ENCODE measurements at places on chromosomes 3 and 15.

GRCh38 chr15:59160880-59161593 lies 45.6 kb upstream of the LDHAL6B start:
- no peak for DNase-seq

DNA sequence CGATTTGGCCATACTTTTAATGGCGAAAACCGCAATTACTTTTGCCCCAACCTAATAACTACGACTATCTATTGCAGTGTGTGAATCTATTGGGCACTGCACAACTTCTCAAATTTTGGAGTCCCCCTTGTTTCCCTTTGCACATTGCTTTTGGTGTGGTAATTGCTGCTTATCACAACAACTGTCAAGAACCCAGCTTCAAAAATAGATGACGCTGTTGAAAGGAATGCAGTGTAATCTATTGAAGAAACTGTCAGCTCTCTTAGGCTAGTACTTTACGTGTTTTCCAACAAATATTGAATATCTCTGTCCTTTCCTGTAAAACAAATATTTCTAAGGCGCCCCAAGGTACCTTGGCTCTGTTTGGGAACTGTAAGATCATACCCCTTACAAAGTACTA lies 222.8 kb upstream of the UBE2E2 start:
- no peak for DNase-seq

DNA sequence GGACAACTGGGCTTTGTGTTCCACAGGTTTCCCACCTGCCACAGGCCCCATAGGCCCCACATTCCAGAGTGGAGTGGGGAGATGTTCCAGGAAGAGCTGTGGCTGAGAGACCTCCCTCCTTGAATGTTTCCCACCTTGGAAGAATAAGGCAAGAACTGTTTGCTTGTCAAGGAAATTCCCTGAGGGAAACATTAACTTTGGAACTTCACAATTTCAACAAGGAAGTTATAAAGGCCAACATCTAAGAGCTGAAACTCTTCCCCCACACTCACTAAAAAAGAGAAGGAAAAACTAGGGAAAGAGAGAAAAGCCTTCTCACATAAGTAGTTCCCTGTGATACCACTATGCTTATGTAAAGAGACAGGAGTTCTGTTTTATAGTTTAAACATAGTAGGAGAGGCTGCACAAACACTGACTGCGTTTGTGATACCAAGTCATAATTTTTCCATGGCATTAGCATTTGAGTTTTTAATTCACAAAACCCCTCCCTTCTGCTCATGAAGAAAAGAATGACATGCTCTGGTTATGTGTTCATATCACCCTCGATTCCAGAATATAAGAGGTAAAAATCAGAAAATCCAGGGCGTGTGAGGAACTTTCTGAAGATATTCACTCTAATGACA lies 39.8 kb upstream of the SPRED1 start:
- no peak for DNase-seq

DNA sequence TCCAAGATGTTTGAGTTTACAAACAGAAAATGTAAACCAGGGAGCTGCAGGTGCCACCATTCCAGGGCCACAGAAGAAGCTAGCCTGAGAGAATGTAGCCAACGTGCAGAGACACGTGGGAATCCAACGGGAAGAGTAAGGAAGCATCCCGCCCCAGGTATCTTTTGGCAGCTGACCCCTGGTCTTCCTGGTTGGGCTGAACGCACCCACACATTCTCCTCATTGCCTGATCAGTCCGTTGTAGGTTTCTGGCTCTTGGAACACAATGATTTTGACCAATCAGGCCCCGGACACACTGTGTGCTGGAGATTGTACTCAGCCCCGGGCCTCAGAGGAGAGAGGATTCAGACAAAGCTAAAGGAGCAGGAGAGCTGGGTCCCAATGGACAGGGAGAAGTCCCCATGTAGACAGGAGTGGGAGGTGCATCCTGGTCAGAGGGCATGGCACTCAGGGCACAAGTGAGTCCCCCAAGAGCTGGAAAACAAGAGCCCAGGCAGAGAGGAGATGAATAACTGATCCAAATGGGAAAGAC lies 102.3 kb downstream of the TPRA1 start:
- no peak for DNase-seq

DNA sequence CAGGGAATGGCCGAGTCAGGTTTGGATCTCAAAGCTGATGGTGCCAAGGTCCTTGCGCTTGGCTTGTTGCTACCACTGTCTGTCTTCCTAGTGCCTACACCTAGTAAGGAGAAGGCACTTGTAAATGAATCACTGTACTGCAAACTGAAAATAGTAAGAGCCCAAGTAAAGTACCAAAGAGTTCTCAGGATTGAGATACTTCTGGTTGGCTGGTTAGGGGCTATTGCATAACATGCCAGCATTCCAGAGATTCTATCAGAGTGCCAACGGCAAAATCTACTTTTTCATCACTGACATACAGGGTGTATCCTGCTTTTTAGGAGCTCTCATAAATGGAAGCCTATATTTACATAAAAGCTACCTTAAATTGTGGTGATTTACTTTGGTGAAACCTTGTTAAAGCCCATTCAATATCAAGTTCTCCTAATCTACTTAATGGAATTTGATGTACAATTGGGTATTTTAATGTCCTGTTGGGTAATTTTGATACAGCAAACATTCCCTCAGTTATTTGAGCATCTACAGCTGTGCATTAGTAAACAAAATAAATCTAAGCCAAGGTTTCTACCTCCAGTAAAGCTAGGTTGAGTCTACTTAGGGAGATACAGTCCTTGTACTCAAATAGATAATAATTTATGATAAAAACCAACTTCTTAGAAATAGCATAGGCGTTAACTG lies 30.7 kb upstream of the CHD2 start:
- DNase-seq: no peak

GRCh38 chr15:78040653-78041244 lies 36.8 kb downstream of the TBC1D2B start:
- DNase-seq: no peak

- DNase-seq: no peak
Observed at GRCh38 chr3:47013231-47013630, 33.8 kb downstream of the NBEAL2 start.

- no peak for DNase-seq
Observed at GRCh38 chr3:100548053-100548452, 55.6 kb downstream of the TMEM45A start.

Data from stimulated activated CD4-positive, alpha-beta T cell treated with anti-CD3 and anti-CD28 coated beads, Interleukin-1b, Interleukin-23, amount 100 ng/mL, for 1 hour (primary cell).